Fibroblast of the aortic adventitia (primary cell): ENCODE measurements at places on chromosomes 13 and 19.

DNA sequence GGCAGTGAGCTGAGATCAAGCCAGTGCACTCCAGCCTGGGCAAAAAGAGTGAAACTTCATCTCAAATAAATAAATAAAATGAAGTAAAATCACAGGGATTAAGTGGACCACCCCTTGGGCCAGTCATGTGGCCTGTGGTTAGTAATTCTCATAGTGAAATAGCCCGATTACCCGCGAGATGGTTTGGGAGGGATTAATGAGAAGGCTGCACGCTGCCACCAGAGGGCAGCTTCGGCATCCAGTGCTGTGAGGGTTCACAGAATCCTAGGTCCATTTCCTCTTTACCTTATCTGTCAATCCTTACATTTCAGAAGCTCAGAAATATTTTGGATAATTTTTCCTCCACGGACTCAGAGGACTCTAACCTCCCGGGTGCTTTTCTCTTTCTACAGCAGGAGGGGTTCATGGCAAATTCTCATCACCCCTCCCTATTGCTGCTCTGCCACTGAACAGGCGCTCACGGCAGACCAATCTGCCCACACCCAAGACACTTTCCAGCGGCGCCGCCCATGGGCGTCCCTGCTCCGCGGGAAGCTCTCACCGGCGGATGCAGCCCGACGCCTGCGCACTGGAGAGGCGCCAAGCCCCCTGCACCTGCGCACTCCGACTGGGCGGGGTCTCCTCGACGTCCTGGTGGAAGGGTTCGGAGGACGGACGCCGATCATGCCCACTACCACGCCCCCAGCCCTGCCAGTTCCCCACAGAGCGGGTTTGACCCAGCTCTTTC lies 11.0 kb downstream of the ZNF835 start:
- no peak for DNase-seq

GRCh38 chr19:10725415-10725814 lies 7.5 kb downstream of the DNM2 start:
- no peak for DNase-seq

DNA sequence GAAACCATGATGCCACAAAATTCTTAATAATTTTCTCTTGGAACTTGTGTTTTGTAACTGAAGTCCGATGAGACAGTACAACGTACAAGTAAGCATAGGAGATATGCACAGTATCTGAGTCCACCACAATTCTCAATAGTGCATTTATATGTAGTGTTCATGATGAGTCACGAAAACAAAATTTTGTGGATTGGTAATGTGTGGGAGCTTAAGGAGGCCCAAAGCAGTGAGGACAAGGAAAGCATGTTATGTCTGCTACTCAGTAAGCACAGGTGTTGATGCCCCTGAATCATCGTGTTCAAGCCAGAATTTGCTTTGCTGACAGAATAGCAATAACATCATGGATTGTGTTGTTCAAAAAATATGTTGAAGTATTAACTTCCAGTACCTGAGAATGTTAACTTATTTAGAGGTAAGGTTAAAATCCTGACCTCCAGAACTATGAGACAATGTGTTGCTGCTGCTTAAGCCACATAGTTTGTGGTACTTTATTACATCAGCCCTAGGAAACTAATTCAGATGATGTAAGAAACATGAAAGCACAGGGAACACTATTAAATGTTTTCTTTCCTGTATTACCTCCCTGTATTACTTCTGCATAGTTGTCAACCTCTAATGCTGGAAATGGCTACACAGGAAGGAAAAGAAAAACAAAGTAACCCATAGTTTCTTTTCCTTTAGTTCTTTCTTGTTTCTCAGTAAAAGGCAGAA lies 201.3 kb downstream of the SLITRK6 start:
- DNase-seq: no peak

GRCh38 chr19:34232566-34233481 lies 21.5 kb upstream of the GARRE1 start:
- DNase-seq: peak; percentile 96

- DNase-seq: peak; percentile 54
Observed at GRCh38 chr13:45231722-45232121, 30.9 kb upstream of the KCTD4 start.

- no peak for DNase-seq
Observed at GRCh38 chr19:16788479-16788878, 40.7 kb upstream of the SIN3B start.
